ENCODE measurements at places on chromosomes 1 and 21.

DNA sequence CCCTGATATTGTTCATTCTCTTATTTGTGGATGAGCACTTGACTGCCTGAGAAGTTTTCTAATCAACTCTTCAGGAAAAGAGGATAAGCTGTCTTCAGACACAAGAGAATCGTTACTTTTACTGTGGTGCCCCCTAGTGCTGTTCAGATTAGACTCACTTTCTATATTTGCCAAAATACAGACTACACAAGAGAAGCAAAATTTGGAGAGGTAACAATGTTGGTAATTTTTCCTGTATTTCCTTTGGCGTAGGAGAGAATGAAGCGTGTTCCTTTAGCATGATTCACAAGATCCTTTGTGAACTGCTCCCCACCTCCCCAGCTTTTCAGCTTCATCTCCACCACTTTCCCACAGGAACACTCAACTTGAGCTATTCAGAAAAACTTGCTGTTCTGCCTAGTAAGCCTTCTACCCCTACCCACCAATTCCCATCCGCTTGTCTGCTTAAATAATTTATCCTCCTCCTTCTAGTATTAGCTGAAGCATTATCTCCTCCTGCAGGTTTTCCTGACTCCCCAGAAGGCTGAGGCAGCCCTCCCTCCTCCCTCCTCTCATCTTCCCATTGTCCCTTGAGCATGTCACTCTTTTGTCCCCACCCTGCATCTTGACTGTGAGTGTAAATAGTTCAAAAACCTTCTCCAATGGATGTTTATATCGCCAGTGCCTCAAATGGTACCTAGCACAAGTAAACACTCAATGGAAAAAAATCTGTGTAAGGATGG lies 4.5 kb downstream of the TNFSF4 start:
- H3K4me3 ChIP-seq: no peak overlapping the region
- peak; percentile 72 for DNase-seq
- H3K27ac ChIP-seq: no peak overlapping the region
- H3K27me3 ChIP-seq: no peaks in the 10 kb centered on the region

DNA sequence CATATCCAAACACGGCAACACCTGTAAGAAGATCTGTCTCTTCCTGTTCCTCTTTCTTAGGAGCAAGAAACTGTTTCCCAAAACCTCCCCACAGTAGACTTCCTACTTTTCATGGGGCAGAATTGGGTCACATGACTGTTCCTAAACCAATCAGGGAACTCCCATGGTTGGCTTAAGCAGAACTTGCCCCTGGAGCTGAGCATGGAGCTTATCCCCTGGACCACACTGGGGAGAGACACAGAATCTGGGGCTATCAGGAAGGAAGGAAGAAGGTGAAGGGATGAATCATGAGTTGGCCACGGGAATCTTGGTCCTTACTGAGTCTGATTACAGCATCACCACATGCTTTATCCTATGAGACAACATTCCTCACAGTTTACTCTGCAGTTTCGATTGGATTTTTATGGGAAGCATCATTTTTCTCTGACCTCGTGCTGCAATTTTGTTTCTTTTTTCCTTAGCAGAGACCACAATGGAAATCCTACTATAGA lies 81.8 kb downstream of the CDC7 start:
- DNase-seq: no peak
- H3K36me3 ChIP-seq: no peaks in the 10 kb centered on the region
- H3K27me3 ChIP-seq: no peaks in the 10 kb centered on the region
- no peak overlapping the region for H3K4me3 ChIP-seq

GRCh38 chr1:13830170-13830569 lies 130.2 kb downstream of the PRDM2 start:
- H3K27ac ChIP-seq: no peak overlapping the region
- DNase-seq: no peak
- H3K4me3 ChIP-seq: no peak overlapping the region
- no peaks in the 10 kb centered on the region for H3K4me1 ChIP-seq

- no peak overlapping the region for H3K4me3 ChIP-seq
- H3K36me3 ChIP-seq: no peaks in the 10 kb centered on the region
- H3K27ac ChIP-seq: no peak overlapping the region
- H3K4me1 ChIP-seq: no peaks in the 10 kb centered on the region
- DNase-seq: no peak
Measured at GRCh38 chr1:14090062-14090461, 390.1 kb downstream of the PRDM2 start.
